ENCODE measurements at places on chromosomes 1 and 21.
A peak's percentile ranks its signal among the peaks of the same experiment; 100 is the strongest.

DNA sequence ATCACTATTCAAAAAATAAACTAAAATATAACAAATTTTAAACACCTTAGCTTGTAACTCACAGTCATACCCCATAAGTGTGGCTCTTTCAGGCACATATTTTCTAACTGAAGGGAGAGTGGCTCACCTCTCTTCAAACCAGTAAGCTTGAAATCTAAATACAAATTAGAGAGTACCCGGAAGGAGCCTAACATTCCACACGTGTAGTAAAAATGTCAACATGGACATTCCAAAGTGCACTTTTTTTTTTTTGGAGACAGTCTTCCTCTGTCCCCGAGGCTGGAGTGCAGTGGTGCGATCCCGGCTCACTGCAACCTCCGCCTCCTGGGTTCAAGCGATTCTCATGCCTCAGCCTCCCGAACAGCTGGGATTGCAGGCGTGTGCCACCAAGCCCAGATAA, 275.6 kb upstream of the ADGRL2 start:
- DNase-seq, result no peak

DNA sequence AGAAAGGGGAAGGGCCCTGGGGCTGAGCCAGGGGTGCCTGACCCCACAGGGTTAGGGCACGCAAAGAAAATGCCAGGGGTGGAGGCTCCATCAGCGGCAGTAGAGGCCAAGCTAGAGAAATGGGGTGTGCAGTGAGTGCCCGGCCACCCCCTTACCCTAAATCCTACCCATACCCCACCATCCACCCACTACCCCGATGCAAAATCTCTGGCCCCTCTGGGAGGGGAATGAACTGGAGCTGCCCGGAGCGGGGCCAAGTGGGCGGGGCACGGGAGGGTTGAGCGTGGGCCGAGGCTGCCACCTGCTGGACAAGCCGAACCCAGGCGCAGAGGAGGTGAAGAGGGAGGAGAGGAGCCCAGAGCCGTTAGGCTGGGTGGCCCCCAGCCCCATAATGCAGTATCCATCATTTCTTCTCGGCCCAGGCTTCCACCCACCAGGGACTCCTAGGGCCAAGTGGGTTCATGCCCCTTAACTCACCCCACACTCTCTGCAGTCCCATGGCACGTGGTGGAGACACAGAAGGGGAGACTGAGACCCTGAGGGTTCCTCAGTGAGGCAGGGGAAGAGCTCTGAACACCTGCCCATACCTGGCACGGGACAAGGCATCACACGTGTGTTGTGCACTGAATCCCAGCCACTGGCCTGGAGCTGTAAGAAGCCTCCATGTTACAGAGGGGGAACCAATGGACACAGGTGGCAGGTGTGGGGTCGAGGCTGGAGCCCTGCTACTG, 1.4 kb upstream of the C1QC start:
- peak; percentile 23 for DNase-seq

- DNase-seq, result no peak
Measured at GRCh38 chr1:76951153-76951552, 83.9 kb downstream of the ST6GALNAC5 start.

- DNase-seq, result no peak
Measured at GRCh38 chr1:12607263-12607662, 10.7 kb downstream of the DHRS3 start.

DNA sequence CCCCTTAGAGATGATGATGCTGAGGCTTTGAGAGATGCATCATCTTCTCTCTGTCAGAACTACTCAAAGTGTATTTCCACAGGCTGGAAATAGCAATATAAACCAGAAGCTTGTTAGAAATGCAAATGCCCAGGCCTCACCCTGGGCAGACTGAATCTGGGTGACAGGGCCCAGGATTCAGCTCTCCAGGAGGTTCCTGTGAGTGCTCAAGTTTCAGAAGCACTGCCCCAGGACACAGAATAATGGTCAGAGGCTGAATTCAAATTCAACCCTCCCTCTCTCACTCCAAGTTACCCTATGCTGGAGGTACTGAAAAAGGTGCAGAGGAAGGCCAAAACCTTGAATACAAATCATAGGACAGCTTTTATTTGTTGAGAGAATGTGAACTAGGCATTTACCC, 98.5 kb upstream of the NGF start:
- no peak for DNase-seq

DNA sequence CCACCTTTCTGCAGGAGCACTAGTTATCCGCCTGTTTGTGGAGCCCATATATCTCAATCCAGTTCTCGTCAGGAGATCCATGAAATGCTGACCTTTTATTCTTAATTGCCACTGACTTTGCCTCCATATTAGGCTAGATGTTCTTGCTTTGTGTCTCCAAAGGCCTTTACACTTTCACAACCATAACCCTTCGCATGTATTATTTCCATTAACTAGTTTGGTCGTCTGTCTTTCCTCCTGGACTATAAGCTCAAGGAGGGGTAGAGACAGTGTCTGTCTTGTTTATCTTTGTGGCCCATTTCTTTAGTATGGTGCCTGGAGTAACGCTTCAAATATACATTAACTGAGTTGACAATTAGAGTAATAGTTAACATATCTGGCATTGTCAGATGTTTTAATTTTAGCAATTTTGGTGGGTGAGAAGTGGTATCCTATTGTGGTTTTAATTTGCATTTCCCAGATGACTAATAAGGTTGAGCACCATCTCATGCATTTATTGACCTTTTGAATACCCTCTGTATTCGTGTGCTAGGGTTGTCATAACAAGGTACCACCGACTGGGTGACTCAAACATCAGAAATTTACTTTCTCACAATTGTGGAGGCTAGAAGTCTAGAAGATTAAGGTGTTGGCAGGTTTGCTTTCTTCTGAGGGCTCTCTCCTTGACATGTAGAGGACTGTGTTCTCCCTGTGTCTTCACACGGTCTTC, 21.7 kb upstream of the IL12RB2 start:
- DNase-seq, result no peak

GRCh38 chr1:112296908-112297307, 99.1 kb upstream of the CTTNBP2NL start:
- no peak for DNase-seq

- DNase-seq, result no peak
Measured at GRCh38 chr1:171207377-171207776, 22.3 kb downstream of the FMO2 start.

Data from stimulated activated CD8-positive, alpha-beta memory T cell treated with anti-CD3 and anti-CD28 coated beads, Interleukin-4, amount 100 ng/mL, for 1 hour (primary cell).